Stimulated activated CD4-positive, alpha-beta T cell treated with anti-CD3 and anti-CD28 coated beads, Interleukin-1b, Interleukin-23, amount 100 ng/mL, for 1 hour (primary cell): ENCODE measurements at places on chromosomes 3 and 15.

DNA sequence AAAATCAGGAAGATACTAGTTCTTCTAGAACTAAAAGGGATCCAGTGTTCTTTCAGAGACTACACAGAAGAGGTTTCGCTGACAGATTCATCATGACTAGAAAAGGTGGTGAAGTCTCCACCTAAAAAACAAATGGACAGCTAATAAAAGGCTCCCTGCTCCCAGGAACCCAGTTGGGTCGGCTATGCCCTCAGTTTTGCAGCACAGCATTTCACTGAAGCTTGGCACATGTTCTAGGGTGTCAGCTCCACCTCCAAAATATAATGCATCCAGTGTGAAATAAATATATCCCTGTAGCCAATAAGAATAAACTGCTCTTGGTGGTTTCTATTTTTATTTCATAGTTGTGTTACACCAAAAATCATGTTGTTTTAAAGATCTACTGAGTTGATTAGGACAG lies 55.0 kb downstream of the ZIC4 start:
- no peak for DNase-seq

- DNase-seq, result no peak
Observed at GRCh38 chr15:66617137-66618090, 51.6 kb upstream of the LCTL start.

DNA sequence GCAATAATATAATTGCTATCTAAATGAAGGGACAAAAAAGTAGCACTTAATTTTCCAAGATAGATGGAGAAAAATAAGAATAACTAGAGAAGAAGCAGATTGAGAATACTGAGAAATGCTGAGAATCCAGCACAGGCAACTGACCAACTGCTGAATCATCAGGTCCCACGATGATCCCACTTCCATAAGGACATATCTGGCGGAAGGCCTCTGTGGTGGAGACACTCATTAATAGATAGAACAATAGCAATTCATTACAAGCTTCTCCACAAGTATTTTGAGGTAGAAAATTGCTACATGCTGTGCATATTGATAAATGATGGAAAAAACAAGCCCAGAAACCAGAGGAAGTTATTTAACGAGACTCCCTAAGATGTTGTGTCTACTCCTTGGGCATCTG lies 105.9 kb downstream of the DUT start:
- no peak for DNase-seq

GRCh38 chr3:150653110-150653561 lies 50.0 kb downstream of the SELENOT start:
- no peak for DNase-seq

- DNase-seq, result no peak
Observed at GRCh38 chr3:6251612-6252400, 609.1 kb upstream of the GRM7 start.

DNA sequence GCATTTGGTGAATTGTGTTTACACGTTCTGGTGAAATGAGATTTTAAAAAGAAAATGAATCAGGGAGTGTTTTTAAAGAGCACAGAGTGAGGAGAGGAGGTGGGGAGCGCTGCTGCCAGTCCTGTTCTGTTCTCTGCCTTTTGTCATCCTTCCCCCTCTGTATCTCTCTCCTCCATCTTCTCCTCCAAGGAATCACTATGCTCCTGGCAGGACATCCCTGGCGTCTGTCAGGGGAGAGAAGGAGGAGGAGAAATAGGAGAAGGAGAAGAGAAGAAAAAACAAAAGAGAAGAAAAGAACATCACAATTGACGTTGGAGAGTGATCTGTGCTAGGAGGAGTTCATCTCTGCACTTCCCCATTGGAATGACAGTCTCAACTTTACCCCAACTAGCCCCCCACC lies 627.6 kb upstream of the TBL1XR1 start:
- DNase-seq, result no peak

DNA sequence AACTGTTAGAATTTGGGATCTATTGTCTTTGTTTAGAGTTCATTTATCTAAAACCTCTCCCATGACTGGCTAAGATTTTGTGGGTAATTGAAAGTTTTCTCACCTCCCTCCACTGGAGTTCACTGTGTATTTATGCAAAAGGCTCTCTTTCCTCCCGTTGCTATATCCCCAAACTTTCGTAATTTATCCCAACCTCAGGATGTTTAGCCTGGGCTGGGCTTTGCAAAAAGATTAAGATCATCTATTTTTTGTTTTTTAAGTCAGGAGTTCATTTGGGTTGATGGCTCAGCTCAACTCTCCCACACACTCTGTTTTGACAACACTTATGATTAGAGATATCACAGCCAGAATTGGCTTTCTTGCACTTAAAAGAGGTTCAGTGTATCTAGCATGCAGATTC lies 27.0 kb downstream of the SUCNR1 start:
- no peak for DNase-seq
